Brain pericyte (primary cell): ENCODE measurements at places on chromosomes 1 and 21.

DNA sequence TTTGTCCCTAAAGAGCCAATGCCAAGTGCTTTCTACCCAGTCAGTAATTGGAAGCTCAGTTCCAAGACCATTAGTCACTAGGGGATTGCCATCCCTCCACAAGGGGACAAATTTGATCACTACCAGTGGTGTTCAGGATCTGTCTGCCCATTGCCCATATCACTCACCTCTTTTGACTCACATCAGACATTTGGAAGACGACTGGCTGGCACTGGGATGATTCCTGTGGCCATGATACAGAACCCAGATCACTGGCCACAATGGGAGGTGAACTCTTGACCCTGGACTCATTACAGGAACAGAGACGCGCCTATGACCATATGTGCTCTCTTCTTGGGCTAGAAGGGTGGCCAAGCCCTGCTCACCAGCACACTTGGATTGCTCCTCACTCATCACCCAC lies 71.0 kb downstream of the COLGALT2 start:
- DNase-seq = no peak

DNA sequence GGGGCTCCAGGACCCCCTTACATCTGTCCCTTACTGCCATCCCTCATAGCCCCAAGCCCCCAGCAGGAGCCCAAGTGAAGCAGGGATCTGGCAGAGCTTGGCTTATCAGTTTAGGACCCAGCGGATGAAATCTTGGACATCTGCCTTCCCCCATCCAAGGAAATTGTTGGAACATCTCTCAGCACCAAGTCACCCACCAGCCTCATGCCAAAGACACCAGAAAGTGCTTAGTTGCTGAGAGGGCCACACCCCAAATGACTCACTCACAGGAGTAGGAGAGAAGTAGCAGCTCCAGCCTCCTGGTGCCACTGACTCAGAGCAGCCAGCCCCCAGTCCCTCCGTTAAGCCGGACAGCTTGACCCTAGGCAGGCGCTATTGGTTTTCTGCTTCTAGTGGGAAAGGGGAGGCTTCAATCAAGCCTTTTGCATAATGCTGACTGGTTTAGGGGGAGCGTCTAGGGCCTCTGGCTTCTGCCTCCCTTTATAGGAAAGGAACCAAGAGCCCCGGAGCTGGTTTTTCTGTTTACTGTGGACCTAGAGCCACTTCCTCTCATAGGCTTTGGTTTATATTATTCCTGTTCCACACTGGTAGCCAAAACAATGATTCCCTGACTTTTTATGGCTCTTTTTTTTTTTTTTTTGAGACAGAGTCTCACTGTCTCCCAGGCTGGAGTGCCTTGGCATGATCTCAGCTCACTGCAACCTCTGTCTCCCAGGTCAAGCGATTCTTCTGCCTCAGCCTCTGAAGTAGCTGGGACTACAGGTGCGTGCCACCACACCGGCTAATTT lies 114.2 kb upstream of the IPO9 start:
- peak; percentile 90 for DNase-seq

DNA sequence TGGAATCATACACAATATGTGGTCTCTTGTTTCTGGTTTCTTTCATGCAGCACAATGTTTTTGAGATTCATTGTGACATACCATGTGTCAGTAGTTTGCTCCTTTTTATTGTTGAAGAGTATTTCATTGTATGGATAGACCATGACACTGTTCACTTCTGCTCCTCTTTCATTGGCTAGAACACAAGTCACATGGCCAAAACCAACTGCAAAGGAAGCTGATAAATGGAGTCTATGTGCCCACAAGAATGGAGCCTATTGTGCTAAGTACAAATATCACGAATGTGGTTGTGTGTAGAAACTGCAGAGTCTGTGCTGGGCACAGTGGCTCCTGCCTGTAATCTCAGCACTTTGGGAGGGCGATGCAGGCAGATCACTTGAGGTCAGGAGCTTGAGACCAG lies 28.6 kb upstream of the FNBP1L start:
- no peak for DNase-seq

- no peak for DNase-seq
Measured at GRCh38 chr1:243931957-243932356, 81.9 kb upstream of the AKT3 start.
